ENCODE measurements at places on chromosomes 6 and 20.

DNA sequence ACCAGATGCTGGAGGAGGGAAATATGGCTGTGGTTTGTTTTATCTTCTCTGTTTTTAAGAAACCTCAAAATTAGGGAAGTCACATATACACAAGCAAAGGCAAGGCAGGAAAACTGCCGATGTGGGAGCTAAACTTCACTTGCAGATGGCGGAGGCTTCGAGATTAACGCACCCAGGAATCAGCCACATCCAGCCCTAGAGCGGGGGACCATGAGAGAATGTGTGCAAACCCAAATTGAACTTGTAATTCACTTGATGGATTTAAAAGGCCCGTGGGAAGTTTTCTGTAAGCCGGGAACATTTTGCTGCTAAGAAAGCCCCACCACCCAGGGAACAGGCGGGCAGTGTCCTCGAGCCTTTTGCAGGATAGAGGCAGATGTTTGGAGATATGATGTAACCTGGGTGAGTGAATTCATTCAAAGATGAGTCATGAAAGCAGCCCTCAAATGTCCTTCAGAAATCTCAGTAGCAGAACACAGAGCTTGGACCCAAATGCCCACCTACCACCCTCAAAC, 39.9 kb downstream of the PREX1 start:
- DNase-seq, result no peak

- no peak for DNase-seq
These were observed 244.2 kb downstream of the CDKAL1 start for GRCh38 chr6:20778459-20778858.

DNA sequence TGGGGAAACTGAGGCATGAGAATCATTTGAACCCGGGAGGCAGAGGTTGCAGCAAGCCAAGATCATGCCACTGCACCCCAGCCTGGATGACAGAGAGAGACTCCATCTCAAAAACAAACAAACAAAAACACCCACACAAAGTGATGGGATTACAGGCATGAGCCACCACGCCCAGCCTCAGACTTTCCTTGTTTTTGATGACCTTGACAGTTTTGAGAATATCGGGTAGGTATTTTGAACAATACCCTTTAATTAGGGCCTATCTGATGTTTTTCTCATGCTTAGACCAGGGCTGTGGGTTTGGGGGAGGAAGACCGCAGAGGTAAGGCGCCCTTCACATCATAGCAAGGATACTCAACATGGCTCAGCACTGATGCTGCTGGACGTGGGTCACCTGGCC, 63.4 kb downstream of the ADNP start:
- no peak for DNase-seq

GRCh38 chr20:62685781-62686555, 22.7 kb upstream of the NTSR1 start:
- DNase-seq, result peak; percentile 78

- DNase-seq, result no peak
These were observed 26.9 kb downstream of the RFPL4B start for GRCh38 chr6:112373866-112374520.

DNA sequence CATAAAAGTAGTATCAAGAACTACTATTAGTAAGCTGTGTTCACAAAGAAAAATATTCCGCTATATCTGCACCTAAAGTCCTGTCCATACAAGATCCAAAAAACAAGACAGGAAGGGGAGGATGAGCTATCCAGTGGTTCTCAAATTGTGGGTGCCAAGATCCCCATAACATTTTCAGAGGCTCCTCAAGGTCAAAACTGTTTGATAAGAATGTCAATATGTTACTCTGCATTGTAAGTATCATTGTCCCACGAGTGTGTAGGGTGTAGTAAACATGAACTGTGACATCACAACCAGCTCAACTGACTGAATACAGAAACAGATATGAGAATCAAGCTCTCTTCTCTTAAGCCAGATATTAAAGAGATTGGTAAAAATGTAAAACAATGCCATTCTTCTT, 81.9 kb upstream of the HIVEP1 start:
- DNase-seq, result no peak

DNA sequence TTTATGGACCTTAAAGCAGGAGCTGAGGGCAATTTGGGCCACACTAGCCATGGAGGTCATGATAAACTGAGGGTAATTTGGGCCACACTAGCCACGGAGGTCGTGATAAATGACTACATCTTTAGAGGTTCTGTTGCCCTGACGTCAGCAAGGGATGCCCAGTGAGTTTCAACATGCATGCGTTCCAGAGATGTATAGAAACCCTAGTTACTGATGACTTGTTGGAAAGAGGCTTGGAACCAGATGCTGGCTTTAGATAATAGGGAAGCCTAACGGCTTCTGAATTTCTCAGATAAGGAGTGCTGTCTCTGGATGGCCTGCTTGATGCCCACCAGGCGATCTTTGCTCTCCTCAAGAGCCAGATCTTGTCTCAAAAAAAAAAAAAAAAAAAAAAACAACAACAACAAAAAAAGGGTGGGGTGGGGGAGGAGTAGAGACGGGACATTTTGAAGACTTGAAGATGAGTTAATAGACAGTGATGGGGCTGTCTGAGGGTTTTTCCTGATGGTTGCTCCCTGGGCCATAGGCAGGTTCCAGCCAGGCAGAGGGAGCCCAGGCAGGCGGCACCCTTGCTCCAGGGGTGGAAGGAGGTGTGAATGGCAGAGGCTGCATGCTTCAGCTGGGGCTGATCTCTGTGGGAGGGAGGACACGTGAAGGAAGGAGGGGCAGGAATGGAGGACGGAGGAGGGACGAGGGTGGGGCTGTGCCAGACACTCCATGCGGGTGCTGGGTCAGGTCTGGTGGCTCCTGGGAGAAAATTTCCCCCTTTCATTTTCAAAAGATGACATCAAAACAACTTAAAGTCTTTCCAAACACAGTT, 27.0 kb upstream of the FRMD1 start:
- no peak for DNase-seq

- DNase-seq, result no peak
These were observed 268.4 kb upstream of the SYNCRIP start for GRCh38 chr6:85911067-85911466.

GRCh38 chr6:7261032-7261841, 51.8 kb downstream of the SSR1 start:
- peak; percentile 80 for DNase-seq

- DNase-seq, result no peak
These were observed 17.3 kb upstream of the IBTK start for GRCh38 chr6:82264824-82265223.

- no peak for DNase-seq
These were observed 49.3 kb upstream of the SCAF8 start for GRCh38 chr6:154683756-154684523.

DNA sequence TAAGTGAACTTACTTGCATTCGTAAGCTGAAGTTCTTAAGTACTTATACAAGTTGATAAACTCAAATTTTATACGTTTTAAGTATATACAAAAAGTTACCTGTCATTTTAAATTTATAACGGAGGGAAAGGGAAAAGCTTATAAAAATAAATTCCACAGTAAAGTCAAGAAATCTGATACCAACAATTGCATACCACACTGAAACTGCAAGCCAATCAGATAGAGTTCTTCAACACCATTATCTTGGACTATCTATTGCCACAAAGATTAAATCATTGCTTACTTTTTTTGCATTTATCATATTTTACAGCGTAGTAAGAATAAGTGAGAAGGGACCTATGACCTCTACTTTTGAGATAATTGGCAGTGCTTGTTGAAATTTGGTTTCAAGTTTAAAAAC, 386.7 kb downstream of the TFAP2A start:
- DNase-seq, result no peak
